T1000 (cell line): ENCODE measurements at places on chromosomes 1 and 21.

GRCh38 chr1:50724626-50725286 is 235.3 kb downstream of the FAF1 start:
- DNase-seq = no peak

DNA sequence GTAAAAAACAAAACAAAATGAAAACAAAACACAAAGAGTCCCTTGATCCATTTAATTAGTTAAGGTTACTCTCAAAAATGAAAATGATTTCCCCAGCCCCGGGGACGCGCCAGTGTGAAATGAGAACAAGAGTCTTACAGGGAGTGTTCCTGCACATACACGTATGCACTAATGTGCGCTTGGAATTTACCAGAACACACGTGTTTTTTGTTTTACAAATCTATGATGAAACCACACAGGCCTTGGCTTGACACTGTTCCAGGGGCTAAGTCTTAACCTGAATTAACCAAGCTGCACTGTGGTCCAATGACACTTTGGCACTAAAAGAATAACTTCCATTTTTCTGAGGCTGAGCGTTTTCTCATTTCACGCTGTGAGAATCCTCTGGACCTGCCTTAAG is 63.7 kb downstream of the SLC45A1 start:
- DNase-seq = no peak

DNA sequence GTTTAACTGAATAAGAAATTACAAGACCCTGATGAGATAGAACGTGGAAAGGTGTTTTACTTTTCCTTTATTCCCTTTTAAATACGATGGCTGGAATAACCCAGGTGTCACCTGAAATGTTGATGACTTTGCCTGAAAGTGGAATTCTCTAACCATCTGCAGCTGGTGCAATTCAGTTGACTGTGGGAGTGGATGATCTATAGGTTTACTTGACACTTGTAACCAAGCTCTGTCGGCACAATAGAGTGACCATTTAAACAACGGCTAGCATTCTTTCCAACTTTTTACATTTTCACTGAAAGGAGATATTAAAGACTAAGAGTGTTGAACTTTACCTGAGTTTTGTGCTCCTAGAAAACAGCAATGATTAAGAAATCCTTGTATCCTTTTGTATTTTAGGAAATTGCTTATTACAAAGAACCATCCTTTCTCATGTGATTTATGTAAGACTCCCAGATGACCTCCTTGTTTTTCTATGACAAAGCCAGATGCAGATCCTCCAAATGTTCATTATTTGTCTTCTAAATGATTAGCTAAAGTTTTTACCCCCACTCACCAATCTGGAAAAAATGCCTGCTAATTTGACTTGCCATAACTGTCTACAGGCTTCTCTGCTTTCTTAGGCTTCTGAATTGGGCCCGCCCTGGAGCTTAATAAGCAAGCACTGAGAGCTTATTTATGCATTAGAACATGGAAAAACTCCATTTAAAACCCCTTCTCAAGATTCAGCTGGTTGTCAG is 129.5 kb upstream of the LRRC7 start:
- DNase-seq = no peak

DNA sequence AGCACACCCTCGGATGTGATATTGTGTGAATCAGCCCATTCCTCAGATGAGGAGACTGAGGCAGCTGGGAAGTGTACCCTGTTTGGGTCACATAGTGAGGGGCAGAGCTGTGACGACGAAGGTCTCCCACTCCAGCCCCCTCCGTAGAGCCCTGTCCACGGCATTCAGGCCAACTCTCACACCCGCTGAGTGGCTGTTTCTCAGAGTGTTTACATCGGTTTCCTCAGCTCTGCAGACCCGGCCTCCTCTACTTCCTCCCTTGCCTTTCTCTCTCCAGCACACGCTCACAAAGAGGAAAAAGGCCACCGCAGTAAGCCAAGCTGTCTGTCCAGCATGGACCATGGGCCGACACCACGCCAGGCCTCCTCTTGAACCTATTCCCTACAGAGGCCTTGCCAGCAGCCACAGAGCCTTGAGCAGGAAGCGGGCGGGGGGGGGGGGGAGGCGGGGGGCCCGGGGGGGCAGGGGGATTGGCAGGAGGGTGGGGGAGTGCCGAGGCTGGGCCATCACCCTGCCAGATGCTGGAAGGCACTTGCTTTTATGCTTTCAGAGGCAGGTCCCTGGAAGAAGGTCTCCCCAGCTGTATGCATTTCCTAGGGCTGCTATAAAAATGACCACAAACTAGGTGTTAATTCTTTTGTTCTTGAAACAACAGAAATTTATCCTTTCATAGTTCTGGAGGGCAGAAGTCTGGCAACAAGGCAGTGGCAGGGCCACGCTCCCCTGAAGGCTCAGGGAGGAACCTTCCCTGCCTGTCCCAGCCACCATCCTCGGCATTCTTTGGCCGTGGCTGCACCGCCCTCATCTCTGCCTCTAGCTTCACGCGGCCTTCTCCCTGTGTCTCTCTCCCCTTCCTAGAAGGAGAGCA is 178.4 kb downstream of the PSMG1 start:
- no peak for DNase-seq

DNA sequence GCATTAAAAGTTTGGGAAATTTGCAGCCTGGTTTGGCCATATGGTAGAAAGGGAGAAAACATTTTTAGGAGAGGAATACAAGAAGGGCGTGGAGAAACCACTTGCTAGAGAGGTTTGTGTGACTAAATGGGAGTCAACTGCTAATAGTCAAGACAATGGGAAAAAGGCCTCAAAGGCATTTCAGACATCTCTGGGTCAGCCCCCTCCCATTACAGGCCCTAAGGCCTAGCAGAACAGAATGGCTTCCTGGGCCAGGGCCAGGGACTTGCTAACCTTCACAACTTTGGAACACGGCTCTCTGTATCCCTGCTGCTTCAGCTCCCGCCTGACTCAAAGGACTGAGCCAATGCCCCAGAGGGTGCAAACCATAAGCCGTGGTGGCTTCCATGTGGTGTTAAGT is 752.3 kb upstream of the ADAMTS5 start:
- no peak for DNase-seq

DNA sequence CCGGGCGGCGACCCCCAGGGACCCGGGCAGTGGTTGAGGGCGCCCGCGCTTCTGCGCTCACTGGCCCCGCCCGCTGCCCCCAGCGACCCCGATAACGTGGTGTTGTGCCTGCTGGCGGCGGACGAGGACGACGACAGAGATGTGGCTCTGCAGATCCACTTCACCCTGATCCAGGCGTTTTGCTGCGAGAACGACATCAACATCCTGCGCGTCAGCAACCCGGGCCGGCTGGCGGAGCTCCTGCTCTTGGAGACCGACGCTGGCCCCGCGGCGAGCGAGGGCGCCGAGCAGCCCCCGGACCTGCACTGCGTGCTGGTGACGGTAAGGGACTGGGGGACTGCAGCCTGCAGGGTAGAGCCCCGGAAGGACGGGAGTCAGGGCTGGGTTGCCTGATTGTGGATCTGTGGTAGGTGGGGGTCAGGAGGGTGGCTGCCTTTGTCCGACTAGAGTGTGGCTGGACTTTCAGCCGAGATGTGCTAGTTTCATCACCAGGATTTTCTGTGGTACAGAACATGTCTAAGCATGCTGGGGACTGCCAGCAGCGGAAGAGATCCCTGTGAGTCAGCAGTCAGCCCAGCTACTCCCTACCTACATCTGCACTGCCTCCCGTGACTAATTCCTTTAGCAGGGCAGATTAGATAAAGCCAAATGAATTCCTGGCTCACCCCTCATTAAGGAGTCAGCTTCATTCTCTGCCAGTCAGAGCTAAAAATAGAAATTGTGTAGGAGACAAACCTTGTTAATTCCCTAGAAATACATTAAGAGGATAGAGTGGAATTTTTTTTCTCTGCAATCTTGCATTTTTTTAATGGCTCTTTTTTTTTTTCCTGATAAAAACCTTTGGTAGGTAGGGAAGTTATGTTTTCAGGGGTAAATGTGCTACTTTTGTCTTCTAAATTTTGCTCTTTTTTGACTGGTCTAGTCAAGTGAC is 1.5 kb downstream of the GADD45A start:
- peak; percentile 83 for DNase-seq

DNA sequence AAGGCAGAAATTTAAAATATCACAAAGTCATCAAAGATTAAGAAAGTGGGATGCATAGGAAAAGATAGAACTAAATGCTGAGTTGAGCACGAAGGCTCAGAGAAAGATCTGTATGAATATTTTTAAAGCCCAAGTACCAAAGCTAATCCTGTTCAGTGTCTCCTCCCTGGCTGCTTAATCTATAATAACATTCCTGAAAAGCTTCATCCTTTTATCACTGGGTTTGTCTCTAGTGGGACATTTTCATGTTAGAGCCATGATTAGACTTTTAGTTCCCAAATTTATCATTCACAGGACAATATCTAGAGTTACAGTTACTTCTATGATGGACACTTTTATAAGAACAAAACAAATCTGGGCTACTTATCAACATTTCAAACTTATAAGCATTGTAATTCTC is 38.6 kb downstream of the TNFSF18 start:
- DNase-seq = no peak

DNA sequence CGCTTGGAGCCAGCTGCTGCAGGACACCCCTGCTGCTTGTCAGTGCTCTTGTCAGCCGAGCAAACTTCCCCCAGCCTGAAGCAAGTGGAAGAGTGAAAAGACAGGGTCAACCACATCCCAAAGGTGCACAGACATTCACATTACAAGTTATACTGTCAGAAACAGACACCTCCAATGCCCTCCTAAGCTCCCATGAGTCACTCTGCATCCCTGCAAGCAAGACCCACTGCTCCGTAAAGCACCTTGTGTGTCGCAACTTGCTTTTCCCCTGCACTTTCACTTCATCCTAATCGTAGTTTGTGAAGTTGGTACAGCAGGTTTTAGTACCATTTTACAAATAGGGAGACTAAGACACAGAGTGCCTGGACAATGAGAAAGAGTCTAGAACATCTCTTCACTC is 51.1 kb downstream of the KCNH1 start:
- peak; percentile 7 for DNase-seq

DNA sequence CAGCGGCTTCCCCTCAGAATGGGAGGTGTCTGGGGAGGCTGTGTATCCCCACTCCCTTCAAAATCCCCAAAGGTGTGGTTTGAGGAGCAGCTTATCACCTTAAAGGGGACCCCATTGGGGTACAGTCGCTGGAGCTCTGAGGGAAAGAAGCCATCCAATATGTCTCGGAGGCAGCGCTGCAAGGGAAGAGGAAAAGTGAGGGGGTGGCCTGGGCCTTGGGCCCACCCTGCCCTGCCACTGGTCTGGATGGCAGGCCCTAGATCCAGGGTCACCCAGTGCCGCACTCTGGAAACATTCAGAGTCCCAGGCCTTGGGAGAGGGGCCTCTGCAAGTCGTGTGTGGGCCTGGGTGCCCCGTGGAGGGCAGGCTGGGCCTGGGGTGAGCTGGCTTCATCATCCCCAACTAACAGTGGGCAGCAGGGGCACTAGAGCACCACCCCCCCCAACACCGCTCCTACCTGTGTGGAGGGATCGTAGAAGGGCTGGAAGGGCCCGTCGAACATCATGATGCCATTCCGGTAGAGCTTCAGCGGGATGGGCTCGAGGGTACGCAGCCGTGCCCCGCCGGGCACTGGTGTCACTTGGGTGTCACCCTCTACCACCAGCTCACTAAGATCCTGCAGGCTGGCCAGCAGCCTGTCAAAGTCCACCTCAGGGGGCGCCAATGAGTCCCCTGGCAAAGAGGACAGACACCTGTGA is 5.6 kb downstream of the SH3BGRL3 start:
- DNase-seq = no peak

DNA sequence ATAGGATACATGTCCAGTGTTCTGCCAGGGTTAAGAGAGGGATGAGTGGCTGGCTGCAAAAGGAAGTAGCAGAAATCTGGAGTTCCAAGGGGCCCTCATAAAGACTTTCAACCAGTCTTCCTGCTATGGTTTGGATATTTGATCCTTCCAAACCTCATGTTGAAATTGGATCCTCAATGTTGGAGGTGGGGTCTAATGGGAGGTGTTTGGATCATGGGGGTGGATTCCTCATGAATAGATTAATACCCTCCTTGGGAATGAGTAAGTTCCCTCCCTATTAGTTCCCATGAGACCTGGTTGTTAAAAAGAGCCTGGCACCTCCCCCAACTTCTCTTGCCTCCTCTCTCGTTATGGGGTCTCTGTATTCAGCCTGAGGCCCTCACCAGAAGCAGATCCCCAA is 10.1 kb upstream of the GNG12 start:
- DNase-seq = no peak

DNA sequence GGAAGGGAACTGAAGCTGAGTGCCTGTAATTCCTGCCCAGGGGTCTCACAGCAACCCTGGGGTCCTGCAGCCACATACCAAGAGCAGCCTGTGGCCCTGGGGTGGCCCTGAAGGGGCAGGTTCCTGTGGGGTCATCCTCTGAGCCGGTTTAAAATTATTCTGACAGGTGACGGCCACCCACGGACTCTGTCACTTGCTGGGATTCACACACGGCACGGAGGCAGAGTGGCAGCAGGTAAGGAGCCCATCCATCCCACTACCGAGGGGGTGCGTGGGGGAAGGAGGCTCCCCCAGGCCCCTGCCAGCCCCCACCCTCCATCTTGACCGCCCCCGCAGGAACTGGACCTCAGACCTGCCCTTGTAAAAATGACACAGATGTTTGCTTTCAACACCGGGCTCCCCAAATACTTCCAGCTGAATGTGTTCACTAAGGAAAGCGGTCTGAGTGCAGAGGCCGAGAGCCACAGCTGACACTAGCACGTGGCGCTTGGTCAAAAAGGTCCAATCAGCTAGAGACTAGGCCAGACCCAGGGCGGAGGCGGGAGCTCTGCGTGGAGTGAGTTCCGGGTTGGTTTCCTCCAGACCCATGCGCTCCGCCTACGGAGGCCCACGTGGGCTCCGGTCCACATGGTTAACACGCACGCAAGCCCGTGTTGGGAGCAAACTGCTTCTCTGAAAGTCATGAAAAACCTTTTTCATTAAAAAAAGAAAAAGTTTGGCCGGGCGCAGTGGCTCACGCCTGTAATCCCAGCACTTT is 10.0 kb downstream of the YBEY start:
- no peak for DNase-seq

DNA sequence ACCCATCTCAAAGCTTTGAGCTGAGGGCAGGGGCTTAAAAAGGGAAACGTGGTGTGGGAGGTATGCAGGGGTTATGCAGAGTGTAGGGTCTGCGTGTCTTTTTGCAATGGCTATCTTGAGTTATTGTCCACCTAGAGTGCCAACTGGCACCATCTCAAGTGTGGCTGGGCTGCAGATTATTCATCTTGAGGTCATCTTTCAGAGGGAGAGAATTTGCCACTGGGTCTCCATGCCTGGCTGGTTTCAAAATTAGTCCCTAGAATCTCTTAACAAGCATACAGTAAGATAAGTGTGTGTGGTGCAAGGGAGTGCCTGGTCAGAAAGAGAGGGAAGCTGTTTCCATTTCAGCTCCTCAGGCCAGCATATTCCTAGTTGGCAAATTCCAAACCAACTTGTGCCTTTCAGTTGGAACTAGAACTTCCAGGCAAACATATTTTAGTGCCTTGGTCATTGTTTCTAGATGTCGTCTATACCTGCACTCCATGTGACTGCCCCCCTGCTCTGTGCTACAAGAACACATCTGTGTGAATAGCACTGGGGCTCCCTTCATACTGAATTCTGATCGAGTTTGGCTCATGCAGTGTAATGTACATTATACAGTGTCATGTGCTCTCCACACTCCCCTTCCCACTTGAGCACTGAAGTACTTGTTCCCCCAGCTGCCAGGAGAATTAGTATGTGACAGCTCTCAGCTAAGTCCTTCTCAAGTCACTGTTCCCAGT is 5.0 kb upstream of the OR2T8 start:
- DNase-seq = no peak
